ENCODE measurements at places on chromosomes 1 and 21.
A peak's percentile ranks its signal among the peaks of the same experiment; 100 is the strongest.

DNA sequence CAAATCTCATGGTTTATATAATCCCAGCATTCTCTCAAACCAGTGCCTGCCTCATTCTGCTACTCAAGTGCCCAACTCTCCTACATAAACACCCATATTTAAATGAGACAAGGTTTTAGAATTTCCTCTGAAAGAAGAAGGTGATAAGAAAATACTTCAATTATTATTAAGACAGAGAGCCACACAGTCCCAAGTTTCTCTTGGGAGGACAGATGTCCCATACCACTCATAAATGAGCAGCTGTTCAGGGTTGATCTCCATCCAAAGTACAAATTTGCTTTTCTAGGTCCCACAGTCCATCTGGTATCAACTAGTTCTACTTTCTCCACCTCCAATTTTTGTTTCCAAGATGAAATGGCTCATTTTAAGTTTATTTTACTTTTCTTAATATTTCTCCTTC lies 11.3 kb downstream of the DCAF8 start:
- DNase-seq = no peak

DNA sequence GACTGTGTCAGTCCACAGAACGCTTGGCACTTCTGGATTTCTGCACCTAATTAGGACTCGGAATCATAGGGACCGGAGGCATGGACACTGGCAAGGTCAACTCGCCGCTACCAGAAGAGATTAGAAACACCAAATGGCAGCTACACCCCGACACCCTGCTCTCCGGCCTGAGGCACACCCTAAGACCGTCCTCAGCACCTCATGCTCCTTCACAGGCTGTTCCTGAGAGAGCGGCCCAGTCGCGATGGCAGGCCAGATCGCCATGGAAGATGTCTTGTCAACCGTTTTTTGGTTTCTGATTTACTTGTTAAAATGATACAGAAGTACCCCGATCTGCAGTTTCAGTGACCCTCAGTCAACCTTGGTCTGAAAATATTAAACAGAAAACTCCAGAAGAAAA lies 46.8 kb downstream of the NPHP4 start:
- DNase-seq = no peak

- DNase-seq = peak; percentile 44
These were observed 20.1 kb downstream of the PLCH2 start for GRCh38 chr1:2496087-2496622.

GRCh38 chr1:41776891-41777441 lies 141.8 kb downstream of the HIVEP3 start:
- DNase-seq = no peak

Measured in Jurkat, Clone E6-1 (cell line).